CD8-positive, alpha-beta memory T cell (primary cell): ENCODE measurements at places on chromosomes 5 and 9. TPM values are rescaled to one million over a fixed set of nuclear protein-coding genes. Genes with fewer than 3 reads are reported as not detected.

Gene RNF224
- not detected for total RNA-seq

DNA sequence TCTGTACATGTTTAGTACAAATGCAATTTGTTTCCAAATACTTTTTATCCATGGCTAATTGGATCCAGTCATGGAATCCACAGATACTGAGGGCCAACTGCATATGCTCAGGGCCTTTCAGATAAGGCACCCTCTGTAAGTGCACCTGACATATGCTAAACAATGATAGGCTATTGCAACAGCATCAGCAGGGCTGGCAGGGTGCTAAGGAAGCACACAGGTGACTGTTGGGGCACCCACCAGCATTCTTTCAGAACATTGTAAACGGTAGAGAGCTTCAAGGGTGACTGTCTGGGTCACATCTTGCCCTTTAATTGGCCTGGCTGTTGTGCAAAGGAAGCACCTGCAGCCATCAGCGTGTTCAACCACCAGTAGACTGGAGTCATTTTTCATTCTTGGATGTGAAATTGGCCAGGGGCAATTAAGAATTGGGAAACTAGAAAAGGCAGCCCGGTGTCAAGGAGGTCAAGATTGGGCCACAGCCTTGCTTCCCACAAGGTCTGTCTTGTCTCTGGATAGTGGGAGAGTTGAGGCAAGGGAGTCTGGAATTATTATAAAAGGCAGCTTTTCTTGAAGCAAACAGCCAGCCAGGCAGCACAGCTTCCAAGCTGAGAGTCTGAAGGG is 129.3 kb upstream of the RAI14 start:
- no peak for DNase-seq

GRCh38 chr5:178072749-178073148 is 40.6 kb upstream of the N4BP3 start:
- DNase-seq = no peak

Gene GRXCR2
- total RNA-seq = not detected

- DNase-seq = no peak
Observed at GRCh38 chr5:143796753-143797152, 15.2 kb upstream of the HMHB1 start.

DNA sequence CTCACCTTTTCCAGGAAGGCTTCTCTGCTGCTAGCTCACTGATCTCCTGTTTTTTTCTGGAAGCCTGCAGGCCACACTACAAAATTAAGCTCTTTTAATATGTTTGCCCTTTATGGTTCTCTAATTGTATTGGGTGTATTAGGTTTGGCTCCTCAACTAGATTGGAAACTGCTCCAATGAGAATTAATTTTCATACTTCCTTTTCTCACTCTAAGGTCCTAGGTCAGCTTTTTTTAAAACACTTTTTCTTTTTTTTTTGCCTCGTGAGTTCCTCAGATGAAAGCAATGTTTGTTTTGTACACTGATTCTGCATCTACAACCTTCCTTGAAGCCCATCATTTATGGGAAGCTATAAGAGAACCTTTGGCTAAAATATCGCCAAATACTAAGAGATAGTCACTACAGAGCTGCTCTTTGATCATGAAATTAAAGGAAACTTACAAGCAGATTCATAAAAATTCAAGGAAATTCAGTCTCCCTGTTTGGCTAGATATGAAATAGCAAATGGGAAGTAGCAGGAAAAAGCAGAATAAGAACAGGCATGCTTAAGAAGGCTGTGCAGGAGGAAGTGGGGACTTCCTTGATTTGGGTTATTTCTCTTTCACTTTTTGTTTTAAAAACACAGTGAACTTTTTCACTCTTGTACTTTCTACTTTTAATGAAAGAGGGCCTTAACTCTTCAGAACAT is 55.2 kb upstream of the FYB1 start:
- peak; percentile 51 for DNase-seq

DNA sequence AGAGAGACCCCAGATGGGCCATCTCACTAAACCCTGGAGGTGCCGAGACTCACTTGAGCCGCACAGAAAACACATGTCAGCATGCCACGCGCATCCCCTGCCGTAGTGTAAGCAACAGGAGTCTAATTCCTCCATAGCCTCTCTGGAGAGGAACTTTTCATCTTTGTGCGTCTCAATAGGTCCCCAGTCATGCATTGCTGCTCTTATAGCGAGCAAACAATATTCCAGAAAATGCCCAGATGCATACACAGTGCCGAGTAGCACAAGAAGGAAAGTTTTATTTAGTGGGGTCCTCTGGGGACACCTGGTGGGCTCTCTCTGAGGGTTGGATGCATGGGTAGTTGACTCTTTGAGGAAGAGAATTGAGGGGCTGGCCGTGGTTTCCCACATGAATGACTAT is 97.9 kb upstream of the DAP start:
- no peak for DNase-seq
